GM12891 (cell line): ENCODE measurements at places on chromosomes 5 and 9.

DNA sequence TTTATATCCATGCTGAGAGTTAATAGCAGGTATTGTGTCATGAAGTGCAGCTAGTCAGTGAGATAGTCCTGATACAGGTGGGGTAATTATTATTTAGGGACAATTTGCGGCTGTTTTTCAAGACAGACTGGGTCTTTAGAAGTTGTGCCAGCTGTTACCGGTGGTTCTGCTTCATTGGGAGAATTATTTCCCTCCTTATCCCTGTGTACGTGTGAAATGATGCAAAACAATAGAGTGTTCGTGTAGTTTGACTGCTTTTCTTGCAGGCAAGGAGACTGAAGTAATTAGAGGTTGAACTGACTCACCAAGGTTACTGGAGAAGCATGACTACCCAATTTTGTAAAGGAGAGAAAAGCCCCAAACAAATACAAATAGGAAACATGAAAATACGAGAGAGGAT, 101.7 kb downstream of the ARRDC3 start:
- no peak for DNase-seq

DNA sequence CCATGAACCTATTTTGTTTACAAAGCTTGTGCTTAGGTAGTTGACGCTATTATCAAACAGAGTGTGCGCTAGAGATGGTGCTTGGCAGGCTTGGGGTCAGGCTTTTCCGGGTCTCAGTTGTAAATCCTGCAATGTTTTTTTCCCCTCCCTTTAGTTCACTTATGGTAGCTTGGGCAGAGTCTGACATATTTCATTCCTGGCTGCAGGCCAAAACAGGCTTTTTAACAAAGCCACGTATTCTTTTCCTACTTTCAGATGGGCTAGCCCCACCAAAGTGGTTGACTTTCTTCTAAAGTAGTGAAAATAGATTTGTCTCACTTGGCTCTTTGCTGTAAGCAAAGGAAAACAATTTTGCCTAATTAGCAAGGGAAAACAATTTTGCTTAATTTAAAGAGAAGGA, 58.0 kb upstream of the FBN2 start:
- DNase-seq: no peak

DNA sequence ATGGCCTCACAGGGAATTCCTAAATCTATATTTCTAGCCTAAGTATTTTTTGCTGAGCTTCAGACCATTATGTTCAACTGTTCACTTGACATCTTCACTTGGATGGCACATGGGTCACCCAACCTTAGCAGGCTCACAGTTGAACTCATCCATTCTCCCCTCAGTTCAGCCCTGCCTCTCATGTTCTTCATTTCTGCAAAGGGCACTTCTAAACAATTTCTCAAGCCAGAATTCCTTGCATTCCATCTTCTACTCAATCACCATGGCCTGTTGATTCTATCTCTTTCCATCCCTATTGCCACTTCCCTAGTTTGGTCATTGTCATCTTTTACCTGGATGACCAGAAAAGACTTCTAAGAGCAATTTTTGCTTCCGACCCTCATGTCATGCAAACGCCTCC, 7.3 kb upstream of the RGS3 start:
- DNase-seq: no peak

DNA sequence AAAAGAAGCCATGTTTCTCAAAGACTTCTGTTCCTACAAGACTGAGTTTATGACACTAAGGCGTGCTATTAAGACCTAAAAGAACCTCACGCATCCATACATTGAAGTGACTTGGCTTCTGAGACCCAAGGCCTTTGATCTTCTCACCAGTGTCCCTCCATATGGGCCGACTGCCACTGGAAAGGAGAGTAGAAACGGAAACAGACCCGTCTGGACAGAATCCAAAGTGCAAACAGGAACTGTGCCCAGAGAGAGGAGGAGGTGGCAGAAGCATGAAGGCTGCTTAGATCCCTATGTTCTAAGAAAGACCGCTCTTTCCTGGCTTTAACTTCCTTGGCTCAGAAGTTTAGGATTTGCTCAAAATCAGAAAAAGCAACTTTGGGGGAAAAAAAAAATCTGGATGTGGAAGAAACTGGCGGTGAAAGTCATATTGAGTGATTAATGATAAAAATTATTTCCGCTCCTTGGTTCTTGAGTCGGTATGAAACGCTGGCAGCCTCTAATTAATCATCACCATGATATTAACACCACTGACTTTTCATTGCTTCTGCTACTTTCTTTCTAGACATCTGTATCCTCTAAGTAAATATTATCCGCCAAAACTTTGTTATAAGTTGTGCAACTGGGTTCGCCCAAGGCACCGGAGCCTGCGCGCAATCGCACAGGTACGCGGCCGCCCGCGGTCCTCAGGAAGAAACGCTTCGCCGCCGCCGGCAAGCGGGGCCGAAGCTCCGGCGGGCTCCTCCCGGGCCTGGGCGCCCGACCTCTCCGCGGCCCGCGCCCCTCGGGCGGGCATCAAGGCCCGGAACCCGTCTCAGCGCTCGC, 726 bp downstream of the DAP start:
- peak; percentile 32 for DNase-seq

- DNase-seq: no peak
Measured at GRCh38 chr5:14025569-14026286, 81.2 kb upstream of the DNAH5 start.

GRCh38 chr5:97923496-97923895, 740.4 kb upstream of the RIOK2 start:
- no peak for DNase-seq

GRCh38 chr5:144436007-144436406, 265.3 kb downstream of the KCTD16 start:
- DNase-seq: no peak

DNA sequence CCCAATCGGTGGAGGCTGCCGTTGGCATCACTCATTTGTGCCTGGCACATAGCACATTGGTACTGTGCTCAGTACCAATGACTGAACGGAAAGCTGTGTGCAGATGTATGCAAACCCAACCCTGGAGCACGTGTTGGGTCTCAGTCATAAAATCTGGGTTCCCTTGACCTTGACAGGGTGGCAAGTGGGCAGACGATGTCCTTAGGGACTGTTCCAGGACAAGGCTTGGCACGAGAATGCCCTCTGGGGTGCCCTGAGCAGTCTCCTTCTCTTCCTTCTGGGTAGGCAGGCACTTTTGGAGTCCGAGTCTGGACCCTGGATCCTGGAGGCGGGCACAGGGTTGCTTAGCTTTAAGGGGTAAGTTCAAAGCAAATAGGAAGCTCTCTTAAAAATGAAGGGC, 75.8 kb downstream of the MACROH2A1 start:
- DNase-seq: no peak

- DNase-seq: no peak
Measured at GRCh38 chr5:132998556-132998955, 27.8 kb downstream of the ZCCHC10 start.

GRCh38 chr5:142015781-142016533, 3.1 kb upstream of the GNPDA1 start:
- DNase-seq: no peak

DNA sequence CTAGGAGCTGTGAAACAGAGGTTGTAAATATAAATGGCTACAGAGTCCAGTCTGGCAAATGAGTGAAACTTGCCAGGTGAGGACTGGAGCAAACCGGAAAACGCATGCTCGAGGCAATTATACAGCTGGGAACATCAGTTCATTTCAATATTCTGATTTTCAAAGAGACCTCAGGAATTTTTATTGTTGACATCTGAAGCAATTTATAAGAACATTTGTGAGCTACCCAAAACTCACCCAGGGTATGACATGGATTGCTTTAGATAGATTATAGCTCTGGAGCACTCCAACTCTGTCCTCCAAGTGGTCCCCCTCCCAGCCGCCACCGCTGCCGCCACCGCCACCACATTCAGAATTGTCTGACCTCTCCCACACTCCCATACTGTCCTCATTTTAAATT, 84.6 kb upstream of the GRAMD2B start:
- no peak for DNase-seq

DNA sequence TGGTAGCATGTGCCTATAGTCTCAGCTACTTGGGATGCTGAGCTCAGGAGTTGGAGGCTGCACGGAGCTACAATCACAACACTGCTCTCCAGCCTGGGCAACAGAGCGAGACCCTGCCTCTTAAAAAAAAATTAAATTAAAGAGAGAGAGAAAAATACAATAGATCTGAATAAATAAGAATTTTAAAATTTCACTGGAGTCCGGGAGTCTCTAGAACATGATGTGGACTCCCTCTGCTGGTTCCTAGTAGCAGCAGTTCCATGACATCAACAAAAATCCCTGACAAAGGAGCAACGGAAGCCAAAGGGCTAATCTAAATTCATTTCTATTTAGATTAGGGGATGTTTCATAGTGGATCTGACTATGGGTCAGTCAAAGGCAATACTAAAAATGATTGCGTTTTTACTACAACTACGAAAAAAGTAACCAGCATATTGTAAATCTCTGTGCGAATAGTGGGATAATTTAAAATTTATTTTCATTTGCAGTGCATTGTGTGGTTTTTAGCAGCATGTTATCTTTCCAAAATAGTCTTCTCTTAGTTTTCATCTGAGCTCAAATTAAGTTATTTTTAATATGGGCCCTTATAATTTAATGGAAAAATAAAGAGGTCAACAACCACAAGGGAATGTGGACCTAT, 6.7 kb downstream of the INIP start:
- no peak for DNase-seq

DNA sequence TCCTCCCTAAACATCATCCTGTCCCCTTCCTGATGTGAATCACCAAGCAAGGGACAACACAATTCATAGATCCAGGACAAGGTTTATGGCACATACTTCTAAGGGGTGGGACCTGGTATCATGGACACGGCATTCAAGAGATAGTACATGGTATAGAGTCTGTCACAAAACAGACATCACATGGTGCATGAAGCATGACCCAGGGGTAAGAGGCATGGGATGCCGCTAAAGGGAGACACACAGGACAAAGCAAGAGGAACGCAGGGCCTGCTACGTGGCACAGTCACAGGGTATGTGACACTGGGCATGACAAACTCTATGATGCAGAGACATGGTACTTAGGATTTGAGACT, 20.7 kb downstream of the GSN start:
- DNase-seq: no peak
